ENCODE measurements at places on chromosomes 1 and 21.

- no peak for DNase-seq
These were observed 308.3 kb upstream of the AJAP1 start for GRCh38 chr1:4346131-4346530.

DNA sequence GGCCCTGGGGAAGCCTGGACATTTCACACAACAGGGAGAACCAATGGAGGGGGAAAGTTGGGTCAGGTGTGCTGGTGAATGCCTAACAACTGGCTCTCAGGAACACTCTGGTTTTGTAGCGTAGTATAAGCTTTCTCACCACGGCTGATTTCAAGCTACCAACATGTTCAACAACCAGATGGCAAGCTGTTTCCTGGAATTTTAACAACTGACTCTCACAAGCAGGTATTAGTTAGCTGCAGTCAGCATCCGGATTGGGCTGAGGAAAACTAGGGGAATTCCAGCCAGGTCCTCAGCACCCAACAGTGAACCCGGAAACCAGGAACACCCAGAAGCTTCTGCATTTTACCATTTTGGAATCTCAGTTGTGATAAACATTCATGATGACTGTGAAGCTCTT is 162.3 kb upstream of the CAMK1G start:
- no peak for DNase-seq

DNA sequence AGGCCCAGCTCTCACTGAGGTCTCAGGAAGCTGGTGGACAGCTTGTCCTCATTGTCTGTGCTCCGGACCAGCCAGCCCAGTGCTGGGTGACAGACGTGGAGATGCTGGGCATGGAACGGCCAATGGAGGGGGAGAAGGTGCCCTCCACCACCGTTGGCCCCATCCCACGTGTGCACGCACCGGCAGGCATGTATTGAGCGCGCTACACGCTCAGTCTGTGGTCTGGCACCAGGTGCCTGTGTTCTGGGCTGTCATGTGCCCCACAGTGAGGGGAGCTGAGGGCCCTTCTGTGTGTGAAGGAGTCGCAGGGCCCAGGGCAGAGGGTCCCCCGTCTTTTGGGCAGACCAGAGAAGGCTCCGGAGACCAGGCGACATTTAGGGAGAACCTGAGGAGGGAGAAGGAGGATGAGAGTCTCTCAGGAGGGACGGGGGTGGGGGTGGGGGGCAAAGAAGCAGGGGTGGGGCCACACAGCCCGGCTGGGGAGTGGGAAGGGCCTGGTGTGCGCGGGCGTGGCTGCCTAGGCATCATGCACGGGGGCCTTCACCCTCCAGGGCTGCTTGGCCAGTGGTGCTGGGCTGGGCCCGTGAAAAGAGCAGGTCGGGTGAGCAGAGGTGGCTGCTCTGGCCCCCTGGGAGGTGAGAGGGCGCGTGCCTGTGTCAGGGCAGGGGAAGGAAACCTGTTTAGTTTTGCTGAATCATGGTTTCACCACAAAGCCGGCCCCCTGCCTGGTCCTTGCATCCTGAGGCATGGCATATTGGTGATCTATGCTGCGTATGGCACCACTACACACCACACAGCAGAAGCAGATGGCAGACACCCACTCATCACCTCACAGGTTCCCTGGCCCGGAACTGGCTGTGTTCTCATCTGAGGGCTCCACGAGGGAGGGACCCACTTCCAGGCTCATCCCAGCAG is 86.7 kb upstream of the TTC34 start:
- DNase-seq = no peak

DNA sequence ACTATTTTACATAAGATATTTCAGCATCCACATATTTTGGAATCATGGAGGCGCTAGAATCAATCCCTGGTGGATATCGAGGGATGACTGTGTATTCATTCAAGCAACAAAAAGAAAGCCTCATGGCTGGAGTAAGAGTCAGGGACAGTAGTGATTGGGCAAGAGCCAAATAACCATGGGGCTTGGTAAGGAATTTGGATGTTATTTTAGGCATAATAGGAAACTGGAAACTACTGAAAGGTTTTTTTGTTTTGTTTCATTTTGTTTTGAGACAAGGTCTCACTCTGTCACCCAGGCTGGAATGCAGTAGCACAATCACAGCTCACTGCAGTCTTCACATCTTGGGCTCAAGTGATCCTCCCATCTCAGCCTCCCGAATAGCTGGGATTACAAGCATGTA is 33.8 kb upstream of the EYA3 start:
- no peak for DNase-seq

DNA sequence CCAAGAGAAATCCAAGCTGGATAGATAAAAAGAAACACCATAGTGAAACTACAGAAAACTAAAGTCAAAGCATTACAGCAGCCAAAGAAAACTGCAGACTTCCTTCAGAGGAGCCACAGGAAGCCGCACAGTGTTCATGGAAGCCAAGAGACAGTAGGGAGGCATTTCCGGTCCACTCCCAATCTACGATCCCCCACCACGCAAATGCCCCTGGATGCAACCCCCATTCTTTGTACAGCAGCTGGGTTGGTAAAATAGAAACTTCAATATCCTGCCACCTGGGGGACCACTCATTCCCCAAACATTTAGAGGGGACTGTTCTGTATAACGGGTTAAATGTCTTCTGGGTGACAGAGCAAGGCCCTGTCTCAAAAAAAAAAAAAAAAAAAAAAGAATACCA is 43.9 kb upstream of the TSPEAR start:
- no peak for DNase-seq

DNA sequence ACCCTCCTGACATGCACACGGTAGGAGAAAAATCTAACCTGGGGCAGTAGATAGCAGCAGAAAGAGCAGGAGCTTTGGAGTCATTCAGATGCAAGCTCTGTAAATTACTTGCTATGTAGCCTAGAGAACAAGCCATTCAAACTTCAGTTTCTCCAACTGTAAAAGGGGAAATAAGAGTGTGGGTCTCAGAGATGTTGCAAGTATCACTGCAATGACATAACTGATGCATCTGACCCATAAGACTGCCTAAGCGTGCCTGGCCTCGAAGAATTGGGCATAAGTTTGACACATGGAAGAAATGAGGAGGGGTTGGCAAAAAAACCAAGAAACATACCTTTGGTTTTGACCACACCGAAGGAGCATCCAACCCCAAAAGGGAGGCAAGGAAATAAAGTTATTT is 5.2 kb downstream of the AK2 start:
- no peak for DNase-seq

DNA sequence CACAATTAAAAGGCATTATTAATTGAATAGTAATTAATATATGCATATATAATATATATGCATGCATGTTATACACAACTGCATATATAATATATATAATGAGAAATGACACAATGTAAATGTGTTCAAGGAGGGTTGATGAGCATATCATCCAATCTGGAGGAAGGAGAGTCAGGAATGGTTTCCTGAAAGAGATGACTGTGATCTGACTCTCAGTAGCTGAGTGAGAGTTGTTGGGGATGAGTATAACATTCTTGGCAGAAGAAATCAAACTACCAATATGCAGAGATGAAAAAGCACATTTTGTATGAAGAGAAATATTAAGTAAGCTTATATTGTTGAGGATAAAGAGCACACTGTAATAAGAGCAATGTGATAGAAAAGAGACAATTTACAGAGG is 37.3 kb downstream of the F13B start:
- DNase-seq = no peak

DNA sequence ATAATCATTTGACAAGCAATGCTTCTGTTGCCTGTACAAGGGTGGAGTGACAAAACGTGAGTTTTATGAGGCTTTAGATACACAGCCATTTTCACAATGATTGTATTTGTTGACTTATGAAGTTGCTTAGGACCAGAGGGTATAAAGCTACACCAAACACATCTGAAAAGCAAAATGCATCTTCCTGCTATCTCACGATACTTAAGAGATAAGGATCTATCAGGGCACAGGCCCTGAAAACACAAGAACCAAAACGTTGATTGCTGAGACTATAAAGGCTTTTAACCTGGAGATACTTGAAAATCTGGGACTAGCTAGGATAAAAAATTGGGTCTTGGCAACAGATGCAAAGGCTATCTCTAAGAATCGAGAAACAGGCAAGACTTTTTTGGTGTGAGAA is 115.7 kb downstream of the SLC5A9 start:
- DNase-seq = no peak

GRCh38 chr1:48001696-48002095 is 4.5 kb upstream of the TRABD2B start:
- DNase-seq = no peak

DNA sequence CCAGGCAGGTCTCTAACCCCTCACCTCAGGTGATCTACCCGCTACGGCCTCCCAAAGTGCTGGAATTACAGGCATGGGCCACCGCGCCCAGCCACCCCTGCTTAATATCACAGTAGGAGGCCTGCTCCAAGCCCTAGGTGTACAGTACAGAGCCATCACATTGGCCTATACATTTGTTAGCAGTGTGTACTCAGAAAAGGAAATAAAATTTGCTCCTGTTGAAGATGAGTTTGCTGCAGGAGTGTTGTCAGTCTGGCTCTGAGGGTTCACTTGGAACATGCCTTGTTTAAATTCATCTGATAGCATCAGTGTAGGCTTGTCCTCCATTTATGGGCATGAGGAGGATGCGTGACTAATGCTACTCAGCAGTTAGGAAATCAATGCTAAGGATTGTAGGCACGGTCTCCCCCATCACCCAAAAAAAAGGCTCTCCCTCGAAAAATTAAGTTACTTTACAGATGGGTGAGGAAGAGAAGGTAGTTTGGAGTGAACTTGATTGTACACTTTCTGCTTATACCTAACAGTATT is 4.6 kb upstream of the ENAH start:
- no peak for DNase-seq

- no peak for DNase-seq
These were observed 16.4 kb downstream of the HEYL start for GRCh38 chr1:39623053-39623452.

GRCh38 chr1:228018961-228019721 is 12.3 kb downstream of the WNT3A start:
- DNase-seq = no peak

DNA sequence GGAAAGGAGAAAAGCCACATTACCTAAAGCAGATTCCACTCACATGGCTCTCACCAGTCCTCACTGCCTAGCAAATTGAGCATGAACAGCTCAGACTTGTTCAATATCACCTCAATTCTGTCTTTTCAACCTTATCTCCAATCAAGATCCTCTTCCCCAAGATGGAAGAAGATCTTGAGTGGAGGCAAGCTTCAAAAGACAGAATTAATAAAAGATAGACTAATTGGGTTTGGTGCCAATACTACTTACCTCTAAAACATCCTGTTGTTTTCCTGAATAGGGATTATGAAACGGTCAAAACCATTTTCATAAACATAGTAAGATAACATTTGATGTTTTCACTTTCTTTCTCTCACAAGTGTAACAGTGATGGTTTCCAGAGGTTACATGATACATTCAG is 349.2 kb upstream of the PLD5 start:
- no peak for DNase-seq

DNA sequence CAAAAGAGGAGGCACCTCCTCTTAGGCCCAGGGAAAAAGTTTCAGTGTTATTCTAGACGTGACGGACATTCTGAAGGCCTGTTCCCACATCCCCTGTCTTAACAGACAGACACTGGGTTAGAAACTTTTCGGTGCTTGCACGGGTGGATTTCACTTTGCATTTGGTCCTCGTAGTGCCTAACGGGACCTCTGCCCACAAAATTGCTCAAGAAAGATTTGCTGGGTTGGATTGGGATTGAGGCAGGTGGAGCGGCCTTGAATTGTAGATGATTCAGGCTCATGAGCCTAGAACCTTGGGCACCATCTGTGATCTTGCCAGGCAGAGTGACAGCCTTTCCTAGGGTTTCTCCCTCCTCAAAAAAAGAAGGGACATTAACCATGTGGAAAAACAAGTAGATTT is 2.8 kb downstream of the PLA2G5 start:
- no peak for DNase-seq

GRCh38 chr1:77313491-77313890 is 31.7 kb downstream of the AK5 start:
- DNase-seq = no peak

DNA sequence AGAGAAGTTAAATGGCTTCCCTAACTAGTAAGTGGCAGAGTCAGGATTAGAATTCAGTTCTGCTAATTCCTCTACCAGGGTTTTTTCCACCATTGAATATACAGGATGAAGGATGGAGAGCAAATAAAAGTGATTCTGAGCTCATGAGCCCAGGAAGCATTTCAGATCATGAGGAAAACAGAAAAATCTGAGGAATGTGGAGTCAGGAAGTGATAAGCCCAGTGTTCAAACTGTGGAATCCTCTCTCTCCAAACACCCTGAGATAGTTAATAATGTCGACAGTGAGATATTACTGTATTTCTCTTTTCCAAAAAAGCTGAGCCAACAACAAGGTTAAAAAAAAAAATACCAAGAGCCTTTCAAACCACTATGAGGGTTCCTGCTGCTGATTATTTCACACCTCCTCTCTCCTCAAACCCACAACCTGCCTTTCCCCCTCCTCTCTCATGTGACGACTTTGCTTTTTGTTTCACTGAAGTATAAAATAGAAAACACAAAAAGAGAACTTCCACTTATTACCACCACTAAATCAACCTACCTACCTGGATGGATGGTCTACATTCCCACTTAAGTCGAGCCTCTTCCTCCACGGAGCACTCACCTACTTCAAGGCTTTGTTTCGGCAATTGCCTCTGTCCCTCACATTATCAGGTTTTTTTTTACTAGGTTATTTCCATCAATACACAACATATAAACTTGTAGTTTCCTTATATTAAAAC is 8.9 kb downstream of the SLAMF1 start:
- no peak for DNase-seq

- DNase-seq = no peak
These were observed 65.8 kb downstream of the CD247 start for GRCh38 chr1:167452483-167452882.

DNA sequence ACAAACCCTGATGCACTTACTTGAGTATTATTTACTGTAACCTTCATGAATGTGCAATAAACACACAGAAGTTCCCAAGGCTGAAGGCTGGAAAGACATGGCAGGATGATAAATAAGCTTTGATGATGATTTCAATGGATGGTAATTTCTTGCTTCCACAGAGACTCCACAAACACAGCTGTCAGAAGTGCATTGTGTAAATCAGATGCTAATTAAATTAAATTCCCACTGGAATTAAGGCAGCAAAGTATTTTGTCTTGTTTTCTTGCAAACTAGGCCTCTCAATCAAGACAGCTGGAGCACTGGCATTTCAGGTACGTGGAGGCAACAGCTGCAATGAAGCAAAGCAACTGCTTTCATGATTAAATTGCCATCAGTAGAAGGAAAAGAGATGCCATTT is 24.1 kb downstream of the FAM177B start:
- DNase-seq = no peak

DNA sequence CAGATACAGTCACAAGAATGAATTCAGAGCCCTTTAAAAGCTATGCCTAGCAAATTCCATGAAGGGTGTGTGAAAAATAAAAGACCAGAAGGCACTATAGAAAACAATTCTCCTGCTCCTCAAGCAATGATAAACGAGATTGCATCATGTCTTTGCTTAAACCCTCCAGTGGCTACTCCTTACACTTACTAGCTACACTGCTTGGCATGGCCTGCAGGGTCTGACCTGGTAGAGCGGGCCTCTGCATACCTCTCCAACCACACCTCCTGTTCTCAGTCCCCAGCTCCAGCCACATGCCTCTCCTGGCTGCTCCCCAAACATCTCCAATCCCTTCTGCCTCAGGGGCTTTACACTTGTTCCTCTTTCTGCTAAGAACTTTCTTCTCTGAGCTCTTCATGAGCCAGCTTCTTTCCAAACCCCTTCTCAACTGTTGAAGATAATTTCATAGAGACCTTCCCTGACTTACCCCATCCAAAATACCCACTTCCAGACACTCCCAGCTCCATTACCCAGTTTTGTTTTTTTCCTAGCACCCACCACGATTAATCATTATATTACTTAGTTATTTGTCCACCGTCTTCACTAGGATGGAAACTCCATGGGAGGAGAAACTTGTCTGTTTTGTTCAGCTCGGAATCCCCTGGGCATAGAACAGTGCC is 11.2 kb upstream of the CREG1 start:
- no peak for DNase-seq

All from NCI-H748 treated with DMSO at 0.1 percent for 48 hours (cell line).